ENCODE measurements at places on chromosomes 2 and 18.

- no peak for DNase-seq
Measured at GRCh38 chr2:7674606-7675005, 757.4 kb downstream of the RNF144A start.

- DNase-seq: no peak
Measured at GRCh38 chr2:74658516-74658915, 4.5 kb downstream of the SEMA4F start.

- DNase-seq: no peak
Measured at GRCh38 chr2:232479341-232480200, 8.1 kb downstream of the ECEL1 start.

DNA sequence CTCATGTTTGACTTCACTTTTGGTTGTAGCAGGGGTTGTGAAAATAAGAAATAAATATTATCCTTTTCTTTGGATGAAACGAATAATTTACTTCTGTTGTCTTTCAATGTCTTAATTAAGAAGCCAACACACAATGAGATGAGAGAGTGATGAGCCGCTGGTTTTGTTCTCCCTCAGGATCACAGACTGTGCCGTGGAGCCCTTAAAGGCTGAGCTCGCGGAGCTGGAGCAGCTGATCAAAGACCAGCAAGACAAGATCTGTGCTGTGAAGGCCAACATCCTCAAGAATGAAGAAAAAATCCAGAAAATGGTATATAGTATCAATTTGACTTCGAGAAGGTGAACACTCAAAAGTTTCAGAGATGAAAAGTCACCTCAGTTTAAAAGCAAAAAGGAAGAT is 28.1 kb upstream of the ASB1 start:
- no peak for DNase-seq

DNA sequence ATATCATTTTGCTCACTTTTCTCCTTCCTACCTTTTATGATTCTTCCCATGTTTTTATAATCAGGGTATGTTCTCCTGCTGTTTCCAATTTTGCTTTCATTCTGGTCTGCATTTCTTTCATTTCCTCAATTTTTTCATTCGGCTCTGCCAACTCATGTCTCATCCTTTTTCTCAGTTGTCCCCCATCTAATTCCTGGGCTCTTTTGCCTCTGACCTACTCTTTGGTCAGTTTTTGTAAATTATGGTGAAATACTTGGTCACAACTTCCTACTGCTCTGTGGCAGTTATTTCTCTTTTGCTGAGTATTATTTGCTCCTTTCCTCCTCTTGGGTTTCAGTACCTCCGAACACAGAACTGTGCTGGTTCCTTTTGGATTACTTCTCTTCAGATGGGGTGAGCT is 27.5 kb downstream of the MYO7B start:
- no peak for DNase-seq

GRCh38 chr2:44550561-44550960 is 188.8 kb downstream of the CAMKMT start:
- DNase-seq: no peak

DNA sequence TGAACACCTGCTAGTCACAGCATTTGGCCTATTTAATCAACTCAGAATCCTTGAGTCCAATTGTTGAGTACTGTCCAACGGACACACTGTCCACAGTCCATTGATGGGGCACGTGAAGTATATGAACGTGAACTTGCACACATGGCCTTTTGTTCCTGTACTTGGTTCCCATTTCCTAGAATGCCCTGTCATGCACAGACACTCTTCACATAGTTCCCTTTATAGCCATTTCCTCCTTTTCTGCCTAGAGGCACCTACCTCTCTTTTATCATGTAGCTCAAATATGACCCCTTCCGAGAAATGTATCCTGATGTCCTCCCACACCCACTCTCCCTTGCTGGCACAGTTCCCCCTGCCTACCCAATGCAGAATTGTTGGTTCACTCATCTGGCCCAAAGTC is 8.7 kb upstream of the CRYGA start:
- no peak for DNase-seq

DNA sequence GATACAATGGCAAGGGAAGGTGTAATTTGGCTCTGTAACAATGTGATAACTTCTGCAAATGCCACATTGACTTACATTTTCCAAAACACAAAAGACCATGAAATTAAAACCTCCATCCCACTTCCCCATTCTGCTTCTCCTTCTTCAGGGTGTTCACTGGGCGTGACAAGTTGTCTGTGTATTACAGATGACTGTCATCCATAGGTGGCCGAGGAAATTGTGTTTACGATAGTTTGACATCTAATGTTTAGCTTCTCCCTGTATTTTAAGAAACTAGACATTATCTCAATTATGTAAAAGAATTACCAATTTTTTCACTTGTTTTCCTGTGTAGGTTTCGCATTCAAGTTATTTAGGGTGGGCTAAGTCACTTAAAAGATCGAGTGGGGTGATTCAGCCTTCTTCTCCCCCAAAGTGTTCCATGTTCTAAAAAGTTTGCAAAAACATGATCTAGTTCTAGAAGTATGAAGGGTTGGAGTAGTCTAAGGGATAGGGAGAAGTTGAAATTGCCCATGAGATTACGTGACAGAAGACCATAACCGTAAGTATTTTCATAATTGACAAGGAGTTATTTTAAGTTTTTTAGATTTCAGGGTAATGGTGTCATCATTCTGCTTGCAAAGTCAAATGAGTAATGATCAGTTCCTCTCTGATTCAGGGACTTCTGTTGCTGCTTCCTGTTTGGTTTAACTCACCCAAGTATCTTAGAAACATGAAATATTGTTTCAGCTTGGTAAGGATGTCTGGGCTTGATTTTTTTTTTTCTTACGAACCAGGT is 25.2 kb upstream of the CYTIP start:
- no peak for DNase-seq

- no peak for DNase-seq
Measured at GRCh38 chr2:62692225-62692624, 13.3 kb upstream of the EHBP1 start.

DNA sequence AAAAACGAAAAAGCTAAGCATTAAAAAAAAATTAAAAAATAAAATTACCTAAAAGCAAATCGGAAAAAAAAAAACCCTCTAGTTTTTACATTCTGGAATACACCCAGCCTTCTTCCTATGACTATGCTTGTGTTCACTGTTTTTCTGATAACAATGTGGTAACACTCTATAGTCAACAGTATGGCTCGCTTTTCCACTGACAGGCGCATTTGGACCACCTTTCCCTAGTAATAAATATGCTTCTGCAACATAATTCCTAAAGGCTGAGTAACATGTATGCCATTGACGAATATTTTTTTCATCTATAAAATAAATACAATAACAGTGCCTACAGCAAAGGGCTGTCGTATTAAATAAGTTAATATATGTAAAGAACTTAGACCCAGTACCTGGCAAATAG is 27.9 kb downstream of the NOL10 start:
- no peak for DNase-seq

- DNase-seq: no peak
Measured at GRCh38 chr2:109614715-109615636, 812 bp downstream of the SOWAHC start.

GRCh38 chr18:2905854-2906703 is 59.3 kb downstream of the EMILIN2 start:
- peak; percentile 68 for DNase-seq

- DNase-seq: no peak
Measured at GRCh38 chr2:3563521-3563976, 5.4 kb upstream of the RNASEH1 start.

- DNase-seq: no peak
Measured at GRCh38 chr2:72139874-72140620, 7.6 kb downstream of the CYP26B1 start.

DNA sequence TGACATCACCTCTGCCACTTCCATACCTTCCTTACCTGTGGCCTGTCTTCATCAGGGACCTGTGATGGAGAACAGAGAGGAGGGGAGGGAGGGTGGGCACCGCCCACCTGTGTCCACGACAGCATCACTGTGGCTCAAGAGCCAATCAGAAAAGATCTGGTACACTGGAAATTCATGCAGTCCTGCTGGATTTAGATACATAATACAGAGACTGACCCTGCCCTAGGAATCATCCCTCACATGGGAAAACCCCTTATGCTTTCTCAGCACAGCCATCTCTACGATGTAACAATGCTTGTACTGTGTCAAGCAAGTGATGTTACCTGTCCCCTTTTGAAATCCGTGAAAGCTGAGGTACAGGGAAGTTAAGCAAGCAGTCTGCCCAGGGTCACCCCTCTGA is 145.6 kb upstream of the EPAS1 start:
- no peak for DNase-seq

GRCh38 chr2:19500126-19500525 is 141.7 kb upstream of the OSR1 start:
- DNase-seq: no peak

GRCh38 chr18:28831908-28832307 is 655.0 kb upstream of the CDH2 start:
- DNase-seq: no peak

GRCh38 chr2:191247381-191248057 is 2.3 kb downstream of the MYO1B start:
- no peak for DNase-seq

DNA sequence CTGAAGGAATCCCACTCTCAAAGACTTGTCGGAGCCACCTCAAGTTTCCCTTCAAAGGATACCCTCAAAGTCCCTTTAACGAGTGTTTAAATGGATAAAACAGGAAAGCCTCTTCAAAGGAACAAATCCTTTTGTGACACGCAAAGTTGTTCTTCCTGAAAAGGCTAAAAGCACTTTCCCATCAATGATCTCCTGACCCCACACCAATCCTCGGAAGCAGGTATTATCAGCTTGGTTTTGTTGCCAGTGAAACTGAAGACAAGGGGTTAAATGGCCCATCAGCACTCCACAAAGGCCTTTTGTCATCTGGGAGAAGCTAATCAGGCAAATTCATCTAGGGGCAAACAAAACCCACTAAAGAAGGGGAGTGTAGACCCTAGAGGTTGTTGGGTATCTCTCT is 418.0 kb upstream of the ID2 start:
- no peak for DNase-seq
